ENCODE measurements at places on chromosomes 5 and 9. TPM values are rescaled to one million over a fixed set of nuclear protein-coding genes. Genes with fewer than 3 reads are reported as not detected.

GRCh38 chr9:117205806-117206205 is 209.1 kb downstream of the ASTN2 start:
- no peak overlapping the region for H3K27ac ChIP-seq
- DNase-seq, result no peak
- H3K27me3 ChIP-seq, result no peaks in the 10 kb centered on the region
- no peak overlapping the region for H3K4me3 ChIP-seq

DNA sequence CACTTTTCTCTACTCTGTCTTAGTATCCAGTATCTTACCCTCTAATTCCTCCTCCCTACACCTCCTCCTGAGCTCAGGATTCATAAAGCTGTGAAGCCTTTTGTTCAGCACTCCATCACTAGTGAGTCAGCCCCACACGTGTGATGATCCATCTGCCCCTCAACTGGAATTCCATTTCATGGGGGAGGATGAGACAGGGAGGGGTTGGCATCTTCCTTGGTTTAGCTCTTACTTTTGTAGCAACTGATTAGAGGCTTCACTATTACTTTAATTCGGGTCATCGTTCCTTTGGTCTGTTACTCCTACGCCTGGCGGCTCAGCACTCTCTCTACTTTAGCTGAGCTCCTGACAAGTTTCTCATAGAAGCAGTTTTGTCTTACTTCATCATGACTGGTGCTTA is 11.8 kb downstream of the BTNL8 start:
- H3K27ac ChIP-seq, result no peak overlapping the region
- no peak overlapping the region for H3K4me3 ChIP-seq
- DNase-seq, result no peak

The ARSB gene
- total RNA-seq, result 29.5 TPM

DNA sequence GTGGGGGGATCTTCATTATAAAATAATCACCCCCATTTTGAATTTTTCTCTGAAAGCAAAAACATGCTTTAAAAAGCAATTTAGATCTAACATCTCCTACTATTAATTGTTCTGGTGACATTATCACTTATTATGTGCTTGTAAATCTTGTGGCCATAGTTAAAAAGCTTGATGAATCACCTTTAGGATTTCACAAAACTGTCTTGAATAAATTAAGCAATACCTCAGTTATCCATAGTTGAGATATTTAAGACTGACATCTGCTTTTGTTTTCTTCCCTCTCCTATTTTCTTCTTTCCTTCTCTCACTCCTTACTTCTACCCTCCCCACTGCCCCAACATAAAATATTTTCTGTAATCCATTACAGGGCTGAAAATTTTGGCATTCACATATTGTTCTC is 84.8 kb downstream of the SLC1A3 start:
- peaks cover 4% of the 10 kb centered on the region for H3K4me1 ChIP-seq
- H3K27ac ChIP-seq, result no peak overlapping the region
- no peak overlapping the region for H3K4me3 ChIP-seq

The EGFLAM gene
- not detected for total RNA-seq

The PRR16 gene
- total RNA-seq, result not detected

DNA sequence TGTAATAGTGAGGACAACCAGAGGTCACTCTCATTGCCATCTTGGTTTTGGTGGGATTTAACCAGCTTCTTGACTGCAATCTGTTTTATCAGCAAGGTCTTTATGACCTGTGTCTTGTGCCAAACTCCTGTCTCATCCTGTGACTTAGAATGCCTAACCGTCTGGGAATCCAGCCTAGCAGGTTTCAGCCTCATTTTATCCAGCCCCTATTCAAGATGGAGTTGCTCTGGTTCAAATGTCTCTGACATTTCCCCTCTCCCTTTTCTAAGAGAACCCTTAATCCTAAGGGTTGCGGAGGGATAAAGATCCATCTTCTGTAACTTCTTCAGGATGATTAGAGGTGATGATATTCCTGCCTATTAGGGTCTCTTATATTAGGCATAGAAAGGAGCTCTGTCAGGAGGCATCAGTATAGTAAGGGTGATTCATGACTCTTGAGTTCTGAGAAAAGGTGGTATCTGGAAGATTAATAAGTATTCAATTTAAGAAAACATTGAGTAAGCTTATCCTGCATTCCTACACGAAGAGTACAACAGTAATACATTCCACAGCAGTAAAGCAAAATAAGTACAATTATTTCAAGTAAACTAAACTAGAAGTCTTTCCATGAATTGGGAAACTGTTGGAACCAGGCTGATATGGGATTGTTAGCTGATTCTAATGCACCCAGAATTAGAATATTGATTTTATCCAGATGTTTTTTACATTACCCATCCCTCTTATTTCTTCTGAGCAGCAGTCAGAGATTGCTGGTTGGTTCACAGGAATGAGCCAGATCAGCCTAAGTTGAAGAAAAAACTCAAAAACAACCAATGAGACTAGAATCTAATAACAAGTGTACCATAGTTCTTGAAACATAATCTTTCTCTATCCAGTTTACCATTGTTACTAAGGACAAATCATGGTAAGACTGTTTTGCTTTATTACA is 39.9 kb downstream of the SHC3 start:
- H3K4me3 ChIP-seq, result no peak overlapping the region
- H3K4me1 ChIP-seq, result no peaks in the 10 kb centered on the region
- no peaks in the 10 kb centered on the region for H3K27me3 ChIP-seq
- H3K27ac ChIP-seq, result no peak overlapping the region

DNA sequence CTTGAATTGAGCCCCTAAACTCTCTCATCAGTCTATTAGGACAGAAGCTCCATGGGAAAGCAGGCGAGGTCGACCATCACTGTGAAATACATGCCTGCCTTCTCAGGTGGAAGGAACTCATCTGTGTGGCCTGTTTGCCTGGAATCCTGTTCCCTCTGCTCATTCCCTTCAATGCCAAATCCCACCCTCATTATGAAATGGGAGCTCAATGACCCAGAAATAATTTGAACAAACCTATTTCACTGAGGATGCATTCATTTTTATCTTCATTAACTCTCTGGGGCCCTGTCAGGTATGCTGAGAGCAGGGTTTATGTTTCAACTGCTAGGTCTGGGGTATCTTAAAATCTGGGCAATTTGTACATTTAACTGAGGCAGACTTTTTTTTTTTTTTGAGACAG is 142.2 kb downstream of the MED27 start:
- H3K27me3 ChIP-seq, result no peaks in the 10 kb centered on the region
- DNase-seq, result no peak
- no peaks in the 10 kb centered on the region for H3K4me1 ChIP-seq
